ENCODE measurements at places on chromosomes 3 and 15.

DNA sequence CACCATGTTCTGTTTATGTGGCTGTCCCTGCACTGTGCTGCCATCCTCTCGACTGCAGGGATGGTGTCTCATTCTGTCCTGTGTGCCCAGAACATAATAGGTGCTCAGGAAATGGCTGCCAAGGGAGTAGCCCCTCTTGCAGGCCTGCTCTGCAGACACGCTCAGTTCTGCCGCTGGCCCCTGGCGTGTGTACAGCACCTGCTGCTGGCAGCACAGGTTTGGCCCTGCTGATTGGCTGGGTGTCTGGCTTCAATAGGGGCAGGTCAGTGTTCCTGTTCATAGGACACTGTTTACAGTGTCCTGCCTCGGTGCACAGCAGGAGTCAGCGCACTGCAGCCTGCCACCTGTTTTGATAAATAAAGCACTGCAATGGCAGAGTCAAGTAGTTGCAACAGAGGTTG, 146.9 kb downstream of the DNAJB8 start:
- no peak for DNase-seq

GRCh38 chr3:126450744-126451143, 24.9 kb downstream of the ZXDC start:
- DNase-seq = no peak

GRCh38 chr3:57952208-57952631, 56.0 kb upstream of the FLNB start:
- no peak for DNase-seq

DNA sequence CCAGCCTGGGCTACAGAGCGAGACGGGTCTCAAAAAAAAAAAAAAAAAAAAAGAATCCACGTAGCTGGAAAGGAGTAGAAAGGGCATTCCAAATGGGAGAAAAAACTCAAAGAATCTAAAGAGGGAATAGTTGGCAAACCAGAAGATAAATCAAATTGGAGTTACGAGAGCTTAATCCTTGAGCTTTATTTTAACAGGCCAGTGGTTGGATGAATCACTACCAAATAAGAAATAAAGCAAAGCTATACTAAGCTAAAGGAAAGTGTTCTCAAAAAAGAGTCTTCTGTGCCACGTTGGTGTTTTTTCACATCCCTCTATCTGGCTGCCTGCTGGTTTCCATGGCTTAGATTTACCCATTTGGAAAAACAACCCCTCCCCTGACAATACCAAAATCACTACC, 14.0 kb downstream of the VGLL4 start:
- no peak for DNase-seq

- no peak for DNase-seq
These were observed 122.9 kb downstream of the RFTN1 start for GRCh38 chr3:16390581-16390980.

DNA sequence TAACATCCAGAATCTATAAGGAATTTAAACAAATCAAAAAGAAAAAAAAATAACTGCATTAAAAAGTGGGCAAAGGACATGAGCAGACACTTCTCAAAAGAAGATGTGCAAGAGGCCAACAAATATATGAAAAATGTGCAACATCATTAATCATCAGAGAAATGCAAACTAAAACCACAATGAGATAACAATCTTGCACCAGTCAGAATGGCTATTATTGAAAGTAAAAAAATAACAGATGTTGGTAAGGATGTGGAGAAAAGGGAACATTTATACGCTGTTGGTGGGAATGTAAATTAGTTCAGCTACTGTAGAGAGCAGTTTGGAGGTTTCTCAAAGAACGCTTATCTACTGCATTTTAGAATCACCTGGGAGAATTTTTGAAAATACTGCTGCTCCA, 186.1 kb downstream of the OTOL1 start:
- no peak for DNase-seq

GRCh38 chr15:28006116-28006905, 92.8 kb downstream of the OCA2 start:
- DNase-seq = no peak

- DNase-seq = no peak
These were observed 275.9 kb upstream of the TPM1 start for GRCh38 chr15:62766599-62766998.

DNA sequence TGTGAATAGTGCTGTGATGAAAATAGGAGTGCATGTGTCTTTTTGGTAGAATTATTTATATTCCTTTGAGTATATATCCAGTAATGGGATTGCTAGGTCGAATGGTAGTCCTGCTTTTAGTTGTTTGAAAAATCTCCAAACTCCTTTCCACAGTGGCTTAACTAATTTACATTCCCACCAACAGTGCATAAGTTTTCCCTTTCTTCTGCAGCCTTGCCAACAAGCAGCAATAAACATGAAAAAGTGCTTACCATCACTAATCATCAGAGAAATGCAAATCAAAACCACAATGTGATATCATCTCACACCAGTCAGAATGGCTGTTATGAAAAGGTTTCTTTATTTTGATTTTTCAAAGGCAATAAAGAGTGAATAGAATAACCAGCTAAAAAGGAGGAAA, 1105.9 kb downstream of the NAALADL2 start:
- DNase-seq = no peak

DNA sequence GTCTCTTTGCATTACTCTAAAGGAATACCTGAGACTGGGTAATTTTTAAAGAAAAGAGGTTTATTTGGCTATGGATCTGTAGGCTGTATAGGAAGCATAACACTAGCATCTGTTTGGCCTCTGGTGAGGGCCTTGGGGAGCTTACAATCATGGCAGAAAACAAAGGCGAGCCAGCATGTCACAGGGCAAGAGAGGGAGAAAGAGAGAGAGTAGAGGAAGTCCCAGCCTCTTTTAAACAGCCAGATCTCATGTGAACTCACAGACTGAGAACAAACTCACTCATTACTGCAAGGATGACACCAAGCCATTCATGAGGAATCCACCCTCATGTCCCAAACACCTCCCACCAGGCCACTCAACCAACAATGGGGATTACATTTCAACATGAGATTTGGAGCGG, 974.6 kb downstream of the FHIT start:
- DNase-seq = no peak

DNA sequence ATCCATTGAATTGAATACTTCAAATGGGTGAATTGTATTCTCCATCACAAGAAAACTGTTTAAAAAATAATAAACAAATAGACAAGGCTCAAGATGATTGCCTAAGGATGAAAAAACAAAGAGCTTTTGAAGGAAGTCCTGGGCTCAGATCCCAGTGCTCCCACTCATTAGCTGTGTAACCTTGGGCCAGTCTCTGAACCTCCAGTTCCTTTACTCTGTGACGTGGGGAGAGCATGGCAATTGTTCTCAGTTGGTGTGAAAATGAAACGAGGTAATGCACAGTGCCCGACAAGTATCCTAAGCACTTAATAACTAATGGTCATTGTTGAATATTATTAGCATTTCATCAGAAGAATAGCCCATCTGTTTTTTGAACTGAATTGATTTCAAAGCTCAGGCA, 40.7 kb downstream of the TNIK start:
- DNase-seq = no peak

DNA sequence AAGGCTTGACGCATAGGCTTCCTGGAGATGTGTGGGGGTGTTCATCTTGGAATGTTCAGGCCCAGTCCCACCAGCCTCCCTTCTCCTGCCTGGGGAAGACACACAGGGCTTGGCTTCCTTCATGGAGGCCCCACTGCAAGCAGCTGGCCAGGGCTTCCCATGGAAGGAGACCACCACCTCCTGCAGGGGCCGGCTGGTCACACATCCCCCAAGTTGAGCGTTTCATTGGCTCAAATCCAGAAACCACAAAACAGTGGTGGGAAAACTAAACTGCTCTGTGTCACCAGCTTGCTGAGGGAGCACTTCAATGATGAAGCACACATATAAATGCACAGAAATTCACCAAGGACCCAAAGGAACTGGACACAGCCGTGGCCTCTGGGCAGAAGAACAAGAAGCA, 8.3 kb downstream of the IQSEC1 start:
- no peak for DNase-seq

DNA sequence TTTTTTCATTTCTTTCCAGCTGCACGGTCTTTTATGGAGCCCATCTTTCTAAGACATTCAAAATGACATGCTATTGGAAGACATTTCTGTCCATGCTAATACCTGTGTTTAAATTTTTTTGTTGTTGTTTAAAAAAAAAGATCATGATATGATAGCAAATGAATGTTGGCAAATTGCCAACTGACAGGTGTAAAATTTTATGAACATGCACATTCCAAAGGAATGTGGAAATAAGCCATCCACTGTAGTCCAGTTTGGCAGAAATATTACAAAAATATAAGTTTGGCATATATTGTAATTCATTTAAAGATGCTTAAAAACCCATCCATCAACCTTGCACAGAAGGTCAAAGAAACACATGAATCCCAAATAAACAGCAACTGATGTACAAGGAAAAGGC, 75.6 kb upstream of the WNT5A start:
- no peak for DNase-seq

DNA sequence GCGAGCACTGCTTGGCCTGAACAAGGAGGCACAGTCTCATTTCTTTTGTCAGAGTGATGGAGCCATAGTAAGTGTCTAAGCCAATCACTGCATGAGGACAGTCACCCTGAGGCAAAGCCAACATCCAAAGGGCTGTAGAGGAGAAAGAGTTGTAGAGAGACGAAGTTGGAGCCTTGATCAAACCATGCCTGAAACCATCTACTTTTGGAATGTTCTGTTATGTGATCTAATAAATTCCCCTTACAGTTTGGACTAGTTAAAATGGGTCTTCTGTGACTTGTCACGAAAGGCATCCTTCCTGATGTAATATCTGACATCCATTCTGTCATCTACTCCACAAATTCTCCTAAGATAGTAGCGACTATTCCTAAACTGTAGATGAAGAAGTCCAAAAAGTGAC, 128.3 kb downstream of the FBLN2 start:
- no peak for DNase-seq

GRCh38 chr3:50278123-50278879, 586 bp upstream of the LSMEM2 start:
- DNase-seq = no peak

GRCh38 chr15:88029696-88030095, 226.8 kb downstream of the NTRK3 start:
- DNase-seq = no peak

DNA sequence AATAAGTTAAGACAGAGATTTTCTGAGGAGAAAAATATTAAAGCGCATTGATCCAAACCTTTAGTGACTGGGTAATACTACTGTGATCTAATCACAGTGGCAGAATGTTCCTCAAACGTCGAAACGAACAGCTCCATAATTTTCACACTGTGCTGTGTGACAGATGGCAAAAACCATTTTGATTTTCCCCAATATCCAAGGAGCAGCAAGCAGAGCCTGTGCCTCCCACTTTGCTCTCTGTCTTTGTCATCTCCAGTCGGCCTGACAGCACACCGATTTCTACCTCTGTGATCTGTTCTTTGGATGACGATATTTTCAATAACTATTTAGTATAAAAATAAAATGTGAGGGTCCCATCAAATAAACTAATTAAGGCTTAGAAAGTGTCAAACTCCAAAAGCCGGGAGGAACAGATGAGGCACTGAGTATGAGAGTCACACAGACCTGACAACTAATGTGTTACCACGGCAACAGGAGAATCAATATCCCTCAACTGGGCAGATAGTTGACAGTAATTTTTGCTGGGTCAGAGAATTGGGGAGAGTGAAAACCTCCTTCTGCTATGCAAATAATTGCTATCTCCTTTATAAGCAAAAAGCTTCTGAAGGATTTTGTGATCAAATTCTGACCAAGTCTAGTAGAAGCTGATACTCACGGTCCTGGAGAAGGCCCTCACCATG, 489.1 kb upstream of the CFAP20DC start:
- no peak for DNase-seq

DNA sequence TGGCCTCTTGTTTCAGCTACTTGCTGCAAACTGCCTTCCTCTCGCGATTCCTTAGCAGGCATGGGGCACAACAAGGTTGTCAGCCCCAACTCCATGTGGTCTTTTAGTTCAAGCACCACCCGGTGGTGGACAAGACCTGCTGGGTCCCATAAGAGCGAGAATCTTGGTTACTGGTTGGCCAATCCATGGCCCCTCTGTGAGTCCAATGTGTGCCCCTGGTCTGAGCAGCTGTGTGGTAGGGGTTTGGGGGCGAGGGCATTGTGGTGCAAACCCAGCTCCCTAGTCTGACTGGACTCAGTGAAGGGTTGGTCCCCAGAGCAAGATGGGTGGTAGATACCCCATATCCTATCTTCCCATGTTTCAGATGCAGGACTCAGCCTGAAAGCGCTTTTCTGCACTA, 48.8 kb downstream of the MESD start:
- DNase-seq = peak; percentile 29

GRCh38 chr3:138465451-138465850, 31.0 kb downstream of the ESYT3 start:
- no peak for DNase-seq

DNA sequence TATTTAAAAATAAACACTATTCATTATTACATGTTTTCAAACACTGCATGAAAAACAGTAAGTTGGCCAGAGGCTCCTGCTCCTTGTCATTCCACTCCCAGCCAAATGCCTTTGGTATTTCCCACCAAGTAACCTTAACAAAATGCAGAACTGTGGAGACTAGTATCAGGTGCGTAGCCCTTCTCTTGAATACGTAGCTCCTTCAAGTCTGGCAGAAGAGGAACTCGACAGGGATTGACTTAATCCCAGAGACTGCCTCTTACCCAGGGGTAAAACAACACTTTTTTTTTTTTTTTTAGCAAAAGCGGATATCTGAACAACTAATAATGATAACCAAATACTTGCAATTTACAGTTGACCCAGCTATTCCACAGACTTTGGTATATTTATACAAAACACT, 738 bp downstream of the COMMD2 start:
- DNase-seq = peak; percentile 57

GRCh38 chr3:56970461-56970879, 90.0 kb upstream of the SPATA12 start:
- peak; percentile 78 for DNase-seq

GRCh38 chr3:116476691-116477090, 31.4 kb upstream of the LSAMP start:
- no peak for DNase-seq

DNA sequence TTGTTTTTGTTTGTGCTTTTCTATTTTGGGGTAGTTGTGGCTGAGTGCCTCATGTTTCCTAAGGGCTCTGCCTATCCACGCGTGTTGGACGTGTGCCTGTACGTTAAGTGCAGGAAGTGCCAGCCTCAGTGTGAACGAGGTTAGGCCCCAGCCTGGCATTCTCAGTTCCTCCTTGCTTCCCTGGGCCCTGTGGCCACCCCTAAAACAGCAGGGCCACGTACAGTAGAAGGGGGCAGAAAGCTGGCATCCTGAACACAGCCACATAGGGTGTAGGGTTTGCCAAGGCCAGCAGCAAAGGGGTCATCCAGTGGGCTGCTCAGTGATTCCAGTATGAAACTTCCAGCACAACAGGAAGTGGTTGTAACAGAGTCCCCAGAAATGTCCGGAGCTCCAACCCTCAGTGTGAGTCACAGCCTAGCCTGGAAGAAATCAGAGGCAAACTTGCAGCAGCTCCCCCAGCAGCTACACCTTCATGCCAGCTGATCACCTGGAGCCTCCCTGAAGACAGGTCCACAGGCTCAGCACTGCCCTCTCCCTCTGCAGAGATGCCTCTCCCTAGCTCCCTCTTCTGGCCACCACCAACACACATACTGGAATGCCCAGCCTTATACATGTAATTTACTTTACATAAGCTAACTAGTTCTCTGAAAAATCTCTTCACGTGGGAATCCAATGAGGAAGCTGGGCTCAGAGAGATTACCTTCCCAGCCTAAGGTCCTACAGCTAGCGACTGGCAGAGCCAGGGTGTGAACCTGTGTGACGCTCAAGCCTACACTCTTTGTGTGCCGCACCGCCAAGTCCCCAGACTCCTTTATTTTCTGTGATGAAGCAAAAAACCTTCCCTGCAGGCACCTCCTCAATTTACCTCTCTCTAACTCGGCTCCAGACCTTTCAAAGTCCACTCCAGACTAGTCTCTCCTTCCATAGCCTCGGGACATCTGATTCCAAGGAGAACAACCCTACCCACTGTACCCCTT, 26.6 kb downstream of the ILDR1 start:
- peak; percentile 91 for DNase-seq

Measured in Karpas-422 (cell line).